ENCODE measurements at places on chromosomes 1 and 21.

DNA sequence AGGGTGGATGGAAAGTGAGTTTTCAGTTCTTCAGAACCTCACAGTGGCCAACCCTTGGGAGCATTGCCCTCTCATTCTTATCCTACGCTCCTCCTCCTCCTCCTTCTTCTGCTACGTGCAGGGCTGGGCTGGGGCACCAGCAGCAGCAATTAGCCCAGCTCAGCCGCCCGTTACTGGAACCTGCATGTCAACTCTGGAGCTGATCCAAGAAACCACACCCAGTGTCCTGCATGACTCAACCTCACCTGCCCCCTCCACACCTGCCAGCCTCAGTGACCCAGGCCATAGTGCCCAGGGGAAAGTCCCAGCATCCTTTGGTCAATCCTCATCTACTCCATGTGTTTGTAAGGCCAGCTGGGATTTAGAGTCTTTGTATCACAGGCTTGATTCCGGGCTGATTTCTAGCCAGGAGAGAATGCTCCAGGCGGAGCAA is 12.6 kb downstream of the ELF3 start:
- DNase-seq: no peak

- DNase-seq: no peak
Measured at GRCh38 chr1:87572891-87573290, 244.2 kb downstream of the LMO4 start.

- no peak for DNase-seq
Measured at GRCh38 chr1:115251340-115251748, 86.7 kb downstream of the NGF start.

DNA sequence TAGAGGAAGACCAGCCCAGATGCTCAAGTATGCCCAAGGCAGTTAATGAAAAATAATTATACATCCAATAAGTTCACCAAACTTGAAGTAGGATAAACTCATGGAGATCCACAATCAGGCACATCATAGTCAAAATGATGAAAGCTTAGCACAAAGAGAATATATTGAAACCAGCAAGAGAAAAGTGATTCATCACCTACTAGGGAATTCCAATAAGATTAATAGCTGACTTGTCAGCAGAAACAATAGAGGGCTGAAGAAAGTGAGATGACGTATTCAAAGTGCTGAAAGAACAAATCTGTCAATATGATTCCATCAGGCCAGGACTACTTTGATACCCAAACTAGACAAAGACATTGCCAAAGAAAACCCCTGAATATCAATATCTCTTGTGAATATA is 251.7 kb upstream of the BEND5 start:
- DNase-seq: no peak

GRCh38 chr1:214514819-214515383 is 36.5 kb downstream of the PTPN14 start:
- DNase-seq: no peak

DNA sequence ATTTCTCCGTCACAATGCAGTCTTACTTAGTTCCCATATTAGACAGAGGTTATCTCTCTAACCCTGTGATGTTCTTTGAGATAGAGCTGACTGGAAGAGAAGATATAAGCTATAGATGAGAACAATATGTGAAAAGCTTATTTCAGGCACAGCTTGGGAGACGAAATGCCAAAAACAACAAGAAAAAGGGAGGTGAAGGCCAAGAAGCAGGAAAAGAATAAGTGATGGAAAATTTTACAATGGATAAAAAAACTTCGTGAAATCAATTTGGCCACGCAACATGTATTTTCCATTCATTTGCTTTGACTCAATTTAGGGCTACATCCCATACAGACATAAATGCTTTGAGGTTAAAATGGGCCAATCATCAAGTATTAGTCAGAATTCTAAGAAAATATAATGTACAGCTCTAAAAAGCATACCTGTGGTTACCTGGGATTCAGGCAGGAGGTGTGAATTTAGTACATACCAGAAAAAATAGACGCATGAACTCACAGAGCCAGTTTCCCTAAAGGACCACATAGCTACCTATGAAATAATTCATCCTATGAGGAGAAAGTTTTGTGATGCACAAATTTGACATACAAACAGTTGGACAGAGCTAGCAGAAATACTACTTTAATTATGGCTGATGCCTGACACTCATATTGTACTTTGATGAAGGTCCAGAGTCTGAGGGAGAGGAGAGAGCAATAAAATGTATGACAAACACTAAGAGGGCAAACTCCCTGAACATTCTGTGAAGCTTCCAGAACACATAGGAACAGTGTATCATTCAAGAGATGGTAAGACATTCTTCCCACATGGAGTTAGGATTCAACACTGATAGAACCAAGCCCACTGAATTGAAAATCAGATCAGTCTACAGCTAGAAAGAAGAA is 12.1 kb downstream of the RGS1 start:
- no peak for DNase-seq

DNA sequence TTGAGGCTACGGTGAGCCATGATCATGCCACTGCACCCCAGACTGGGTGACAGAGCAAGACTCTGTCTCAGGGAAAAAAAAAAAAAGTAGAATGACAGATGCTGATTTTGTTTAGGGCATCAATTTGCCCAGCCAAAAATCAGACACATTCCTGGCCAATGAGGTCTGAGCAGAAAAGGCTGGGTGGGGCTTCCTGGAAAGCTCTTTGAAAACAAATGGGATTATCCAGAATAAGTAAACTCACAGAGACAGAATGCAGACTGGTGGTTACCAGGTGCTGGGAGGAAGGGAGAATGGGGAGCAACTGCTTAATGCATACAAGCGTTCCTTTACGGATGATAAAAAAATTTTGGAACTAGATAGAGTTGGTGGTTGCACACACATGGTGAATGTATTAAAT is 10.1 kb upstream of the CITED4 start:
- no peak for DNase-seq

DNA sequence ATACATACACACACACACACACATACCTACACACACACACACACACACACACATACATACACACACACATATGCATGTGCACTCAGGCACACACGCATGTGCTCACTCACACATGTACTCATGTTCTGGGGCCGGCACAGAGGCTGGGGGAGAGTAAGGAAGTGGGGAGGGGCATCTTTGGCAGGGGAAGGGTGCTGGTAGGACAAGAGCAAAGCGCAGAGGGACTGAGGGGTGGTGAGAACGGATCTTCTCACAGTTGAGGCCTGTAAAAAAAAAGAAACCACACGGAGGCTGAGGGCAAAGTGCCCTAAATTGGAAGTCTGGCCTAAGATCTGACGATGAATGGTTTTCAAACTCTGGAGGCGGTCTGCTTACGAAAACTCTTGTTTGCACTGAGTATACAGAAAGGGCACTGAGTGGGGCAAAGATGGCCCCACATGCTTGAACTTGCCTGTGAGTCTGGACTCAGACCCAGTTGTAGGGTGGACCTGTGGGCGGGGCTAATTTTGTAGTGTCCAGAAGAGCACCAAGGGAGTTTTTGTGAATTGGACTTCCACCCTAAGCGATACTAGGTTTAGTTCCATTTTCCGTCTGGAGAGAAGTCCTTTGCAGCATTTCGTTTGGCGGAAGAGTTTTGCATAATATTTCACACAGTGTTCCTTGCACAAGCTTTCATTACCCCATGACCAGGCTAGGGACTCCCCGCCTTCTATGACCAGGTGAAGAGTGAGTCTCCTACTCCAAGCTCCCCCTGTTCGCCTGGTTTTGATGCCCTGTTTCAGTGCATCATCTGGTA is 79.3 kb upstream of the LYST start:
- DNase-seq: no peak

- no peak for DNase-seq
Measured at GRCh38 chr21:29939924-29940275, at the start of gene GRIK1. Gene GRIK1 (minus strand): TSS chr21:29939996.

DNA sequence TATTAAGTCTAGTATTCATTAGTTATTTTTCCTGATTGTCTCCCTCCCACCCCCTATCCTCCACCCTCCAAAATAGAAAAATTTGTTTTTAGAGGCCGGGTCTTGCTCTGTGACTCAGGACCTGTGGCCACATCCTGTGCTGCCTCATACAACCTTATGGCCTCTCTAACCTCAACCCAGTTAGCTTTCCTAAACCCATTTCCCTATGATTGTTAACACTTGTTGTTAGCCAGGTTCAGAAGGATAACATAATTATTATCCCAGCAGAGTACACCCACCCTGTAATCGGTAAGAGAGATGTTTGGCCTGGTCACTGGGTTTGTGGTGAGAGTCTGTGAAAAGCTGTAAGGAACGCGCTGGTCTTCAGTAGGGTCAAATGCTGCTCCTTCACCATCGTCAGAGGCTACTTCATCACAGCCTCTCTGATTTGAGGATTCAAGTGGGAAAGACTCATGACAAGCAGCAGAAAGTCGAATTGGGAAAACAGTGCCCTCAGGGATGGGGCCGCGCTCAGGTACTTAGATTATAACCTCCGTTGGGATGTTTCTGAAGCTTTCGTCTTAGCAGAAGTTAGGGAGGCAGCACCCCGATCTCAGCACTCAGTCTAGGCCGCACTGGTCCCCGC is 35.9 kb upstream of the HMGN1 start:
- no peak for DNase-seq

GRCh38 chr1:8915446-8915845 is 30.2 kb upstream of the CA6 start:
- no peak for DNase-seq
